ENCODE measurements at places on chromosomes 5 and 9. TPM values are rescaled to one million over a fixed set of nuclear protein-coding genes. Genes with fewer than 3 reads are reported as not detected.

TMEM215 gene
- total RNA-seq = not detected

GRCh38 chr5:93620487-93621326 is 37.7 kb downstream of the NR2F1 start:
- DNase-seq = no peak

GRCh38 chr5:131782717-131783116 is 14.1 kb downstream of the FNIP1 start:
- no peak for DNase-seq

DNA sequence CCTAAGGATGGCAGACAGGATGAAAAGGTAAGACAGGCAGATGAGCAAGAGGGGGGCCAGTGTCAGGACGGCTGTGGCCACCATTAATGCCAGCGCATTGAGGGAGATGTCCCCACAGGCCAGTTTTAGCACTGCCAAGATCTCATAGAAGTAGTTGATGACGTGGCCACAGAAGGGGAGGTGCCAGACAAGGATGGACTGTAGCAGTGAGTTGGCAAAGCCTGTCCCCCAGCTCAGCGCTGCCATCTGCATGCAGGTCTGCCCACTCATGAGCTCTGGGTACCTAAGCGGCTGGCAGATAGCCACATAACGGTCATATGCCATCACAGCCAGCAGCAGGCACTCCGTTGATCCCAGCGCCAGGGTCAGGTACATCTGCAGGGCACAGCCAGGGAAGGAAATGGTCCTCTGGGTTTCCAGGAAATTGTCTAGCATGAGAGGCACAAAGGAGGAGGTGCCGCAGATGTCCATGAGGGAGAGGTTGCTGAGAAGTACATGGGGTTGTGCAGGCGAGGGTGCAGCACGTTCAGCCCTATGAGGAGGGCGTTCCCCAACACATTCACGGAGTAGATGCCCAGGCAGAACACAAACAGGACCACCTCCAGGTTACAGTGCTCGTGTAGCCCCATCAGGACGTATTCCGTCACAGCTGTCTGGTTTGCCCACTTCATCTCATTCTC is 10.8 kb downstream of the OR13J1 start:
- no peak for DNase-seq

GRCh38 chr9:111316796-111317195 is 13.2 kb downstream of the OR2K2 start:
- DNase-seq = no peak

- DNase-seq = no peak
These were observed 46.2 kb upstream of the RUFY1 start for GRCh38 chr5:179504191-179504590.

DNA sequence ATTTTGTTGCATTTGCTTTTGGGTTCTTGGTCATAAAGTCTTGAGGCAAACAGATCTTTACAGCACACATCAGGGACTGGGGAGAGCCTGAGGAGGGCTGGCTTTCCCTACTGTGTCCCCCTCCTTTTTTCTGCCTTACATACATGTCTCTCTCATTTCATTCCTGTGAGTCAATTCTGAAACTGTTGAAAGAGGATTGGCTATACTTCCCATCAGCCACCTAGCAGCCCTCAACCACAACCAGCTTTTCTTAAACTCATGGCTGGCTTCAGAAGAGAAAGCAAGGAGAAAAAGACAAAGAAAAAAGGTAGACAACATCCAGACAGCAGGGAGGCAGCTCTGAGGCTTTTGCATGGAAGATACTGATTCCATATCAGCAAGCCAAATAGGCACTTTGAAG is 374.8 kb upstream of the KIF2A start:
- DNase-seq = no peak

GRCh38 chr9:89661956-89662717 is 57.3 kb downstream of the GADD45G start:
- DNase-seq = peak; percentile 97

DNA sequence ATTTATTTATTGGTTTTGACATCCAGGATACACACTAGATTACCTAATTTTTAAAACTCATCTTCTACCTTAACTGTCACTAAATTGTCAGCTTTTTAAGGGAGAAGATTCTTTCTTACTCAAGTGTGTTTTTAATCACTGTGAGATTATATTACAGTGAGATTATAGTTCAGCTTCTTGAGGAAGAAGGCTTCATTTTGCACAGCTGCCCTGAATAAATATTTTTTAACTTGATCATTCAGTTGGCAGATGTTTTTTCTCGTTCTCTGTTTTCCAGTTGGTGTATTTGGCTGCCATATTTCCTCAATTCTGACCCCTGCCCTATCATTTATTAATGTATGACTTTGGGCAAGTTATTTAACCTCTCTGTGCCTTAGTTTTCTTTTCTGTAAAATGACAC is 15.0 kb upstream of the ELL2 start:
- DNase-seq = no peak

GRCh38 chr5:100560860-100561259 is 25.7 kb downstream of the FAM174A start:
- no peak for DNase-seq

DNA sequence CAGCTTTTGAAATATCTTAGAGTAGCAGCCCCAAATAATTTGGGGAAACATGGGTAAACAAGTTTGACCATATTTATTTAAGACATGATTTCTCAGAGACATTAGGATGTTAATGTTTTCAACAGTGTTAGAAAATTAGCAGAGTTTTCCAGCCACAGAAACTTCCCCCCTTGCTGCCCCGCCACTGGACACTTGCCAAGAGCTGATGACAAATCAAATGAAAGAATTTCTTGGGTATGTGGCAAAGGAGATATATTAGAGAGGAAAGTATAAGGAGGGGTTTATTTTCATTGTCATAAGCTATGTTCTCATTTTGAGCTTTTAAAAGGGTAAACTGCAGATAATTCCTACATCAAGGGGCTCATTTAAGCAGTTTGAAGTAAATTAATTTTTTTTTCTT is 15.9 kb downstream of the GABRA1 start:
- no peak for DNase-seq

DNA sequence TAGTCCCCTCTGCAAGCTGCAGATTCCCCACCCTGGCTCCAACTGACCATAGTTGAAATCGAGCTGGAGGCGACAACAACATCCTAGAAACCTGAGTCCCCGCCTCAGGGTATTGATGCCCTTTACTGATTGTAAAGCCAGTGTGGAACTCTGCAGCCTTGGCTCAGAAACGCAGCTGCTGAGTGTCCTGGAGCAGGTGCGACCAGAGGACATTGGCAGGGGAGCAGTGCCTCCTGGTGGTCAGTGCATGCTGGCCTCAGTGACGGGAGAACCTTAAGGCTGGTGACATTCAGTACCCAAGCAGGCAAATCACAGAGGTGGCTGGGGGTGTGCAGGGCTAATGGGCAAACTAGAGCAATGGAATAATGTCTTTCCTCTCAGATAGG is 20.4 kb upstream of the ZNF354B start:
- DNase-seq = peak; percentile 46

- no peak for DNase-seq
These were observed 414.2 kb downstream of the TAF11L14 start for GRCh38 chr5:18048449-18048848.

GPX3 gene
- total RNA-seq = 7,445 TPM

WDR38 gene
- total RNA-seq = not detected

ARHGEF39 gene
- total RNA-seq = 2.8 TPM

GRCh38 chr9:105296445-105296844 is 52.0 kb downstream of the SLC44A1 start:
- DNase-seq = no peak

DNA sequence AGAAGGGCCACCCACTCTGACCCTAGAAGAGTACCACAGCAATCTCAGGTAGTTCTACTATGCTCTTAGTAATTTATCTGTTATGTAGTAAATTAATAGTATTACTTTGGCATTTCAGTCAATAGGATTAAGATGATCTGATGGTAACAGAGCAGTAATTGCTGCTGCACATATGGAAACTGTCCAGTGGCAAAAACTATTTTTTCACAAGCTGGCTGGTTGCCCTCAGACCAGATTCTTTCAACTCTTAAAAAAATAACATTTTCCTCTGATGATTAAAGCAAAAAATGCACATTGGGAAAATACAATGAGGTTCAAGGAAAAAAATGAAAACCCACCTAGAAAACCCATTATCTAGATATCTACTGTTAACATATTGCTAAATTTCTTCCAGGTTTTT is 19.7 kb downstream of the GLRA1 start:
- DNase-seq = no peak

GRCh38 chr5:2747363-2748162 is 3.9 kb downstream of the IRX2 start:
- no peak for DNase-seq

DNA sequence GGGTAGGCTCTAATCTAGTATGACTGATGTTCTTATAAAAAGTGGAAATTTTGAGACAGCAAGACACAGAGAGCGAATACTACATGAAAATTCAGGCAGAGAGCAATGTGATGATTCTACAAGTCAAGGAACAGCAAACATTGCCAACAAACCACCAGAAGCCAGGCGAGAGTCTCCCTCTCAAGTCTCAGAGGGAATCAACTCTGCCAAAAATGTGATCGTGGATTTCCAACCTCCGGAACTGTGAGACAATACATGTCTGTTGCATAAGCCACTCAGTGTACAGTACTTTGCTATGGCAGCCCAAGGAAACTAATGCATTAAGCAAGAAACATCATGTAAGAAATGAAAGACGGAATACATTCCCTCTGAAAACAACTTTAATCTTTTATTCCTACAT is 52.1 kb upstream of the CCNG1 start:
- no peak for DNase-seq

Measured in omental fat pad (tissue), 4 donors.